ENCODE measurements at places on chromosomes 12 and 14.

DNA sequence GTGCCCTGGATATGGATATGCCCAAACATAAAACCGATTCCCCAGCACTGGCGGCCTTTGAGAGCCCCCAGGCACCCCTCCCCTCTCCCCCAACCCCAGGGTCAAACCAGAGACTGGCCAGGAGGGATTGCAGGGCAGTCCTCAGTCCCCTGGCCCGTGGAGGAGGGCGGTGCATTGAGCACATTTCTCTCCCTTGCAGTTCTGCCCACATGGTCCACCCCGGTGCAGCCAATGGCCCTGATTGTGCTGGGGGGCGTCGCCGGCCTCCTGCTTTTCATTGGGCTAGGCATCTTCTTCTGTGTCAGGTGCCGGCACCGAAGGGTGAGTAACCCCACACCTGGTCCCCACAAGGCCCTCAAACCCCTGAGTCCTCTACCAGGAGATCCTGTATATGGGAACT, 3.4 kb upstream of the GPR162 start:
- no peak for DNase-seq

DNA sequence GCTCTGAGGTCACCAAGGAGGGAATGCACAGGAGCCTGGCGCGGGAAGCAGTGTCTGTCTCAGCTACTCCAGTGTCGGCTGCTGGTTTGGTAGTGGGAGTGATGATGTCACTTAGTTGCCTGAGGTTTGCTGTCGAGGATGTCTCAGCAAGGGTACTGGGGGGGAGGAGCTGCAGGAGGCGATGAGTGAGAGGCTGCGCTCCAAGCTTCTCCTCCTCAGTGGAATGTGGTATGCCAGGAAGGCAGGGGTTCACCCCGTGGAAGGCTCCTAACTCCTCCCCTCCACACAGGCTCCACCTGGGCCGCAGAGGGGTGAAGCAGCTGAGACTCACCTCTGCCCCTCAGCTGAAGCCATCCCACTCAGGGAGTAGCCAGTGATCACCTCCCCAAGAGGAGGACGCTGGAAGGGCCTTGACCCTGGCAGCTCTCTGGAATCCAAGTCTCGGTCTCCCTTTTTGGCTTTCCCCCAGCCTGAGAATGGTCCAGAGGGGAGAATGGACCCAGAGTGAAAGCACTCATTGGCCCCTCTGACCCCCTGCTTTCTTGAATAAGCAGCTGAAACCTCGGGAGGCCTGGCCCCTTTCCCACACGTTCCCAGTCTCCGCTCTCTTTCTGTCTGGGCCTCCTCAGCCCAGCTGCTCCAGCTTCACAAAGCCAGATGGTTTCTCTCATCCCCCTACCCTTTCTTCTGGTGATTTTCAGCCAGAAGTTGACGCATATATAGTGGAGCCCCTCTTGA, 178.9 kb upstream of the FKBP4 start:
- DNase-seq, result no peak

DNA sequence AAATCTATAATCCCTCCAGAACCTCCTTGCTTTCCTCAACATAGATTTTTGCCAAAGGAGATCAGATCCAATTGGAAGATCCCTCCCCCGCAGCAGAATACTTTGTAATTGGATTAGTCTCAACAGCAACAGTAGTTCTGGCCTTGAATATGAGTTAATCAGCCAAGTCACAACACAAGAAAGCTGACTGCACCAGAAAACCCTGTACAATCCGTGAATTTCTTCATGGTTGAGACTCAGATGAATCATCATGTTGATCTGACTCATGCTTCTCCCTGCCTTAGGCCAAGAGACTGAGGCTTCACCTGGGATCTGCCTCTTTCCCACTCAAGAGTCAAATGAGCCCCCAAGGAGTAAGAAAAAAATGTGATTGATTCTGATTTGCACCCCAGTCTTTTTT, 3.0 kb upstream of the METTL17 start:
- DNase-seq, result no peak

DNA sequence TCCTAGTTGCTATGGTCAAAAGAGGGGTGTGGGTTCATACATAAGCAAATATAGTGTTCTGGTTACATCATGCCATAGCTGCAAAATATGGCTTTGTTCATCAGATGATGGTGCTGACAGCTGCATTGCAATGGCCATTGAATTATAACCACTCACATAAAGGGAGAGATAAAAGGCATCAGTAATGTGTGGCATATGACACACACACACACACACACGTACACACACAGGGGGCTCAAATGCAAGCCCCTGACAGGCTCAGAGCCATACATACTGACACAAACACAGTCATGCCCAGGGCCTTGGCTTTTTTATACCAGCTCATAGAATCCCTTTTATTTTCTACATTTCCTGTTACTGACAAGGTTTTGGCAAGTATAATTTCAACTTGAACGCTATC, 698.9 kb downstream of the BCL11B start:
- DNase-seq, result no peak

GRCh38 chr12:6078398-6079096, 45.9 kb downstream of the VWF start:
- no peak for DNase-seq

DNA sequence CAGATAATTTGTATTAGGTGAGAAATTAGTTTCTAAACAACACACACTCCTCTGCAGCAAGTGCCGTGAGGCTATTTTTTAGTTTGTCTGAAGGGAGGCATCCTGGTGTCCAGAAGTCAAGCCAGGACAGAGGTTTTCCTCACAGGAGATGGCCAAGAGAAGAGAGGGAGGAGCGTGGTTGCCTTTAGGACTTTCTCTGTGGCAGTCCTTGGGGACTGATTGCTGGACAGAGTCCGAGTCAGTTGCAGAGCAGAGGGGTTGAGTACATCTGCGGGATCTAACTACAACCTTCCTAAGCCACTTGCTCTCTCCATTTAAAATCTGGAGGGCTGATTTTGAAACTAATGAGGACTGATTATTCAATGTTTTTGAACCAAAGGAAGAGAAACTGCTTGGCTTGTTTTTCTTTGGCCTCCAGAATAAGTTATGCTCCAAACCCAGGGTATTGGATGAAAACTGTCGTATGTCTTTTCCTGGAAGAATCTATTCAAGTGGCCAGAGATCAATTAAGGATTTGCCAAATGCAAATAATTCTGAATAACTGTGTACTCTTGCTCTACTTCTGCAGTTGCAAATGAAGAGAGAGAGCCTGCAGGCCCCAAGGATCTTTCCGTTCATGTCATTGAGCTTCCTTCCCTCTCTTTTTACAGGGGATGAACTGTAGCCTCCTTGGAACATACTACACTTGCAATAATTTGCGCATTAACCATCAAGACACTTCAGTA, 1.2 kb downstream of the SLCO1C1 start:
- no peak for DNase-seq

All from NCI-H1092 treated with DMSO at 0.1 percent for 48 hours (cell line).